ENCODE measurements at places on chromosomes 2 and 18.
A peak's percentile ranks its signal among the peaks of the same experiment; 100 is the strongest.

- no peak for DNase-seq
Measured at GRCh38 chr2:238114331-238114841, 14.2 kb downstream of the ESPNL start.

GRCh38 chr2:141923657-141924056 is 207.2 kb downstream of the LRP1B start:
- DNase-seq: no peak

GRCh38 chr18:67969458-67969857 is 452.9 kb upstream of the DSEL start:
- DNase-seq: no peak

GRCh38 chr18:56294484-56295183 is 343.8 kb downstream of the TXNL1 start:
- DNase-seq: no peak

DNA sequence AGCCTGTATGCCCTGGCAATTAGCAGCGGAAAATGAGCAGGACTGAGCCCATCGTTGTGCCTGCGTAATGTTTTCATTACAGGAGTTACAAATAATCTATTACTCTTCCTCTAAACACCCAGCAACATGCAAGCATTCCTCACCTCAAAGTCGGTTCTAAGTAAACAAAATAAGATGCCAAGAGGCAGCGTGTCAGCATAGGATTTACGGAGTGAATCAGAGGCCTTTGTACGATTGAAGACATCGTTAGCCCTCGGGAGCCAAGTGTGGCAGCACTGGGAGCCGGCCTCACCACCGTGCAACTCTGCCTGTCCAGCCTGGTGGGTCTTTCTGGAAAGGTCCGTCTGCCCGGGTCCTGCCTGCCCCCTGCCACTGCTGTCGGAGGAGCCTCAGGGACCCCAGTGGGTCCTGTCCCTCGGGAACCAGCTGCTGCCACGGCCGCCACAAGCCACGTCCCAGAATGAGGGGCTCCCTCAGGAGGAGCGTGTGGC is 80.1 kb upstream of the CTDP1 start:
- no peak for DNase-seq

GRCh38 chr2:190355968-190356644 is 12.7 kb downstream of the INPP1 start:
- DNase-seq: no peak

- DNase-seq: no peak
Measured at GRCh38 chr2:157244691-157245090, 12.8 kb upstream of the GALNT5 start.

GRCh38 chr2:190458352-190459107 is 50.4 kb downstream of the MFSD6 start:
- no peak for DNase-seq

- DNase-seq: no peak
Measured at GRCh38 chr2:239406316-239406995, 5.6 kb upstream of the HDAC4 start.

- DNase-seq: no peak
Measured at GRCh38 chr2:225889452-225889851, 489.9 kb downstream of the NYAP2 start.

DNA sequence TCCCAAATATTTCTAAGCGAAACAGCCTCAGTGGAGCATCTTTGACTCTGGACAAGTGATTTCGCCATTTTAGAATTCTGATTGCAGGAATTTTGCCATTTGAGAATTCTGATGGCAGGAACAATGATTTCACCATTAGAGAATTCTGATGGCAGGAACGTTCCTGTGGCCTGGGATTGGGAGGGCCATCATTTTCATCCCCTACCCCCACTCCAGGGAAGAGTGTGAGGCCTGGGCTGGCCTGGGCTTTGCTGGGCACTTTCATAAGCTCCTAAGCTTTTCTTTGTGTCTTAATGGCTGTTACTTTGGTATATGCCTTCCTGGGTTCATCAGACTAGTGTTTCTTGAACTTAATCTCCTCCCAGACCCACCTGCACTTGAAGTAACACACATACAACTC is 129.3 kb upstream of the EPAS1 start:
- DNase-seq: no peak

DNA sequence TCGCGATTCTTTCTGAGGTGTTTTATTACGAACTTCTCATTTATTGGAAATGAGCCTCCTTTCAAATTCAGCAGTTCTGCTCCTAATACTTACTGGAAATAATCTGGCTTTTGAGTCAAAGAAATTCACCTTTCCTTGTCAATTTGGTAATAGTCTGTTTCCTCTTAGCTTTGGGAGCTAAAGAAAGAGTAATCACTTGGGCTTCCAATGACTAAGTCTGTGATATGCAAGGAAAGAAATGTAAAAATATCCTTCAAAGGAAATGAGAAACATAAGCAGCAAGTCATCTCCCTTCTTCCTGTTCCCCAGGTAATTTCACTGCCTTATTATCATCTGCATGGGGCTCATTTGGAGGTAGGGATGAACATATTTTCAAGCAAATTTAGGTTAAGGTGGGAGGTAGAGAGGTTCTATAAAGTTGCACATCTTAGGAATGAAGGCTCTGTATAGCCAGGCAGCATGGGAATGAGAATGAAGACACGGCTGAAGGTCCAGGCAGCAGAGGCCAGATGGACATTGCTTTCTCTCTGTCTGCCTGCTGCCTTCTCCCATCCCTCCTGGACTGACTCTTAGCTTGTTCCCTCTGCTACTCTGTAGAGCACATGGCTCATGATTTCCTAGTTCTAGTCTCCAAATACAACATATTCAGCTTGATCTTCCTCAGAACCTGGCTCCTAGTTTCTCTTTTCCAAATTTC is 1.0 kb downstream of the SPP2 start:
- DNase-seq: no peak

GRCh38 chr18:31104444-31104843 is 2.2 kb upstream of the DSC2 start:
- no peak for DNase-seq

- DNase-seq: no peak
Measured at GRCh38 chr18:60147323-60147722, 225.3 kb downstream of the MC4R start.

DNA sequence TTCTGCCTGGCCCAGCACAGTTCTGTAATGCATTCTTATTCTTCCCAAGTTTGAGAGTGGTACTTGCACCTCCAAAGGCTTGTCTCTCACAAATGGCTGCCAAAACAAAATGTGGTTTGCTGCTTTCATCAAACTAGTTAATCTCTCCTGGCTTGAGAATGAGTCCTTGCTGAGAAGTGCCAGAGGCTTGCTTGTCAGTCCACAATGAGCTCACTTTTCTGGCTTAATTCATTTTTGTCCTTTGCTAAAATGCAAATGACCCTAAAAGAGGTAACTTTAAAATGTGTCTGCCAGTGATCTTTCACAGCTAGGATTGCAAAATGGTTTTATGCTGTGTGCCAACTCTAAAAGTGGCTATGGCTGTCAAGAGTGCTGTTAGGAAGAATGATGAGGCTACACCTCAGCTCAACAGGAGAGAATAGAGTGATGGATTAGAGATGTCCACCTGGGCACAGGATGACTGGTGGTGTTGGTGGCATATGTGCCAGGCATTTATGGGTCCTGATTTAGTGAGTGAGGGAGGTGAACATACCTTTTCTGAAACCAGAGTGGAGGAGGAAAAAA is 291.2 kb upstream of the HNMT start:
- DNase-seq: no peak

- DNase-seq: no peak
Measured at GRCh38 chr18:21203542-21204241, 38.3 kb upstream of the GREB1L start.

GRCh38 chr2:221399183-221399582 is 172.9 kb downstream of the EPHA4 start:
- no peak for DNase-seq

DNA sequence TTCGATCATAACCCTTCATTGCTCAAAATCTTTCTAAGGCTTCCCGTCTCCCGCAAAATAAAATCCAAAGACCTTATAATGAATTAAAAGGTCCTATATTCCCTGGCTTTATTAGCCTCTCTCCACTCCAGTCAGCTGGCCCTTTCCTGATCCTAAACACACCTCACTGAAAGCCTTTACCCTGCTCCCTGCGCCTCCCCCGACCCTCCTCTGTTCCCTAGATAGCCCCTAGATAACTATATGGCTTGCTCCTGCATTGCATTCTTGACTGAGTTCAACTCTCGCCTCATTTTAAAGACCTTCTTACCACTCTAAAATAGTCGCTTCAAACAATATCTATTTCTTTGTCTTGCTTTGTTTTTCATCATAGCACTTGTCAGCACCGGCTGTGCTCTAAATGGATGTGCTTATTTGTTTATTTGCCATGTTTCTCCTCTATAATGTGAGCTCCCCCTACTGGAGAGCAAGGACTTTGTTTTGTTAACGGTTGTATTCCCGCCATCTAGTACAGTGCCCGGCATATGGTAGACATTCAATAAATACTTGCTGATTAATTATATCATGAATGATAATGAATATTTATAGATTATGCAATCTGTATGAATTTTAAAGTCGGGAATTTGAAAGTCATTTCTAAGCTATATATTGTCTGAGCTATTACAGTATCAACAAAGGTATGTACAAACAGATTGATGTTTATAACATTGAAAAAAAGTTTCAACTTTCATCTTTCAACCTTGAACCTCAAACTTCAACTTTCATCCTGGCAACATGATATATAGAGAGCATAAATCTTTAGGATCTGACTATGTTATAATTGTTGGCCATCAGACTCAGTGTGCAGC is 32.4 kb upstream of the VIT start:
- no peak for DNase-seq

DNA sequence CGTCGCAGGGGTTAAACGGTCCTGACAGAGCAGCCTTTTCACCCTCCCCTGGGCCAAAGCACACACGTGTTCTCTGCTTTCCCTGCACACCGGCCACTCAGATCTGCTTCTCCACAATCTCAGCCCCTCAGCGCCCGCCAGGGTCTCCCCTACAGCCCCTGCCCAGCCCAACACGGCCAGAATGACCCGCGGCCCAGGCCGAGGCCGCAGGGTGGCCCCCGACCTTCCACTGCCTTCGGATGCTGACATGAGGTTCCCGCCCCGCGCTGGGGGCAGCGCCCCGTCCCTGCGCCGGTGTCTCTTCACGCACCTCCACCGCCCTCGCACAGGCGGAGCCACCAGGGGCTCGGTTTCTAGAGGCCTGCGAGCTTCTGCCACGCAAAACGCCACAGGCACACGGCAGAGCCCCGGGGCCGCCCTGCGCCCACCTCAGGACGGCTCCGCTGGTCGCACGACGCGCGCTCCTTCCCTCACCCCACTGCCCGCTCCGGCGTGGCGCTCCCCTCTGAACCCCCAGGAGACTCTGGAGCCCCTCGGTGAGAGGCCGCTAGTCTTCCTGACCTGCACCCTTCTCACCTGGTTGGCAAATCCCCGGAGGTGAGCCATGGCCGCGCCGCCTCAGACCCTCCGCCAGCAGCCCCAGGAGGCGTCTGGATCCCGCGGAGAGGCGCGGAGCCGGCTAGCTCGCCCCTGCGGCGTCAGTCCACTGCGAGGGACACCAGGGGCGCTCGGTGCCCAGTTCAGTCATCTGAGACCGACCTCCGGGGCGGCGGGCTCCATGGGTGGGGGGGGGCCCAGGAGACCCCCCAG is 749 bp downstream of the STK25 start:
- peak; percentile 39 for DNase-seq
